ENCODE measurements at places on chromosomes 3 and 15.

GRCh38 chr15:63067976-63068743 lies 25.6 kb downstream of the TPM1 start:
- DNase-seq, result no peak

DNA sequence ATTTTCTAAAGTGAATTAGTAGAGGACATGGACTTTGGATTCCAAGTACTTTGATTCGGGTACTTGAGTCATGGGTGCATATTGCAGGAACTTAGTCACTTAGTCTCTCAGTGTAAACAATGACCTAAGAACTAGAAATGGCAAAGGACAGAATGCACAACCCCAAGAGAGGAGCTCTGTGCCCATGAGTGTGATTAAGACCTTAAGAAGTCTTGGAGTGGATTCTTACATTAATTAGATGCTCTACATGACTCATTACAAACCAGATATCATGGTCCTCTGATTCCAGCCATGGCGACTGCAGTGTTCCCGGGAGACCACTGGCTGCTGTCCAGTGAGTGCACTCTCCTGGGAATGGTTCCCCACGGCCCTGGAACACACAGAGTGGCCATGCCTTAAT lies 251.5 kb downstream of the GABRG3 start:
- DNase-seq, result no peak

DNA sequence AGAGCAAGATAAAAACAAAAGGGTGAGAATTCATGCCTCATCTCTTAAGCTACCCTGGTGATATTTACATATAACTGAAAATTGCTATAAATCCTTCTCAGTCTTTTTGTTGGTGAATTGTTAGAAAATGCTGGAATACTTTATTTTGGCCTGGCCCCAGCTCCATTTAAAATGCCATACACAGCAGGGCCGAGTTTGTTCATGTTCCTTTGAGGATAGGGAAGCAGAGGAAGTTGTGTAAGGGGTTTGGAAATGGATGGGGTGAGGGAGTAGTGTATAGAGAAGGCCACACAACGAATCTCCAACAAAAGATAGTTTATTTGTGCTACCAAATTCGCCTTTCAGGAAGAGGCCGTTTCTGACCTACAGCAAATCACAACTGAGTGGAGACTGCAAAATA lies 78.6 kb upstream of the ADAMTS9 start:
- DNase-seq, result no peak

DNA sequence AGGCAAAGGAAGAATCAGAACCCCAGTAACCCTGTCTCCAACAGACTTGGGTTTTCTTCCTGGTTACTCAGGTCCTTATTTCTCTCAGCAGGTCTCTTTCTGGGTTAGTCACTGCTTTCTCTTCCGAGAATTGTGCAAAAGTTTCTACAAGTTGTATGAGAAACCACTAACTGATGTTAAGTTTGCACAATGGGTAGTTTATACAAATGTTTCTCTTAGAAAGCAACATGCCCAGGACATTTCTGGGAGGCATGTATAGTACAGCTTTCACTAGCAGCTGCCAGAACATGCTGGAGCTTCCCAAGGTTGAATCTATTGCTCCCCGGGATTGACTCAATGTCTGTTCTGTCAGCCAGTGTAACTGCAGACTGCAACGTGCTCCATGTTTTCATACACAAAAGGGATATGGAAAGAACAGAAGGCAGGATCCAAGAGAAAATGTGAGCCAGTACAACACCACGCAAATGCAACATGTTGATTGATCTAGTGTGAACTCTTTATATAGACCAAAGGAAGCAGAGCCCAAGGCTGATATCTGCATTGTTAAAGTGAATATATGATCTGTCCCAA lies 887.8 kb downstream of the MCTP2 start:
- no peak for DNase-seq

DNA sequence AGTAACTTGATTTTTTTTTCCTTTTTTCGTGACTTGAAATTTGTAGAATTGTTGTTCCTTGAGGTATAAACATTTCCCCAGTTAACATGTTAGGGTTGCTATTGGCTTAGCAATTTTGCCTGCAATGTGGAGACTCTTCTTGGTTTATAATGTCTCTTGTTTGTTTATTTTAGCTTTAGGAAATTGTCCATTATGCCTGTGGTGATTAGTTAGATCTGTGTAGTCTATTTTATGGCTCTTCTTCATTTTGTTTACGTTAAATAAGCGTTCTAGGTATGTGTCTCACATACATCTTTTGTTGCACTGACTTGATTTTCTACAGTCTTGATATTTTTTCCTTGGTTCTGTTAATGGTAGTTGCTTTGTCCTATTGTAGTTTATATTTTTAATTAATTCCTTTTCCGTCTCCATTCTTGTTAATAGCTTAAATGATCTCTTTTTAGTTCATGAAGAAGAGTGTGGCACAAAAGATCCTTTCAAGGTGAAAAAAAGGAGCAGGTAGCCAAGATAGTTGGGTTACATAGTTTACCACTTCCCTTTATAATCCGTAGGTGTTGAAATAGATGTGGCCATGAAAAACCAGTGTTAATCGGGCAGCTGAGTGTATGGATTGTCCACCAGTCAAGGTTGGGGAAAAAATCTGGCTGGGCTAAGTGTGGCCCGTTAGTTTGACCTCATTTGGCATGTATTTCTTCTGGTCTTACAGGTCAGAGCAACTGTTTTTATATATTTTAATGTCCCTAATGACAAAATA lies 12.1 kb downstream of the IQGAP1 start:
- DNase-seq, result peak; percentile 49

Data from CD4-positive, alpha-beta T cell treated with Interleukin-10 for 1 hour (primary cell).